RPMI7951 (cell line): ENCODE measurements at places on chromosomes 11 and 22.

DNA sequence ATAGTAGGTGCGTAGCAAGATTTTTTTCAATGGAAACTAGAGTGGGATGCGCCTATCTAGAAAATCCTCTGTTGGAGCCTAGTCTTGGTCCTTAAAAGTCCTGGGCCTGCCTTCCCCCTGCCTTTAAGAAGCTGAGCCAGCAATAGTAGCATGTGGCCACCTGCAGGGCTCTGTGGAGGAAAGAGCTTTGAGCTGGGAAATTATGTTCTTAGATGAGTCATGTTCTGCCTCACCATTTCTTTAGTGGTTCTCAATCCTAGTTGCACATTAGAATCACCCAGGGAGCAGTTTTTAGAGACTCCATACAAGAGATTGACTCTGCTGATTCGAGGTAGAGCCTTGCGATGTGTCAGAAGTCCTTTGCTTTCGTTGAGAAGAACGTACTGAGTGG is 133.5 kb downstream of the COMMD9 start:
- peak; percentile 10 for DNase-seq

GRCh38 chr22:30004694-30005093 is 75.6 kb upstream of the HORMAD2 start:
- no peak for DNase-seq

- DNase-seq, result peak; percentile 93
Observed at GRCh38 chr11:76615950-76616349, 54.6 kb downstream of the LRRC32 start.

DNA sequence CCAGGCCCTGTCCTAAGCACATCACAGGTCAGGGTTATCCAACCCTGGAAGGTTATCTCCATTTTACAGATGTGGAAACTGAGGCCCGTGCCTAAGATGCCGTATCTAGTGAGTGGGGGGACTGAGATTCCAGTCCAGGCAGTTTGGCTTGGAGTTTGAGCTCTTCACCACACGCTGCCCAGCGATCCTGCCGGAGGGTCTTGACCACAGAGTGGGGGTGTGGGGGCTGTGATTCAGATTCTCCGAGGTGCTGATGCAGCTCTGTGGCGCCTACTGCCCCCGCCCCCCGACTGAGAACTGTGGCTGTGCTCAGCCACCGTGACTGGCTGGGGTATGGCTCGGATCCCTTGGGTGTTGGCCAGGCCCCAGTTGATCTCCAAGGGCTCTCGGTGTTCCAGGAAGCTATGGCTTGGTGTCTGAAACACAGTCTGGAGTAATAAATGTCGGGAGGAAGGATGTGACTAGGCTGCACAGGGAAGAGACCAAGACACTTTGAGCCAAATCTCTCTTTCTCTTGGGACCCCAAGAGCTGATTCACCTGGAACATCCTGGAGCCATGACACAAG is 60.6 kb upstream of the RASD2 start:
- DNase-seq, result peak; percentile 45

GRCh38 chr22:17952273-17952801 is 72.0 kb downstream of the MICAL3 start:
- no peak for DNase-seq

GRCh38 chr11:95239871-95240649 is 9.1 kb upstream of the SESN3 start:
- DNase-seq, result no peak

DNA sequence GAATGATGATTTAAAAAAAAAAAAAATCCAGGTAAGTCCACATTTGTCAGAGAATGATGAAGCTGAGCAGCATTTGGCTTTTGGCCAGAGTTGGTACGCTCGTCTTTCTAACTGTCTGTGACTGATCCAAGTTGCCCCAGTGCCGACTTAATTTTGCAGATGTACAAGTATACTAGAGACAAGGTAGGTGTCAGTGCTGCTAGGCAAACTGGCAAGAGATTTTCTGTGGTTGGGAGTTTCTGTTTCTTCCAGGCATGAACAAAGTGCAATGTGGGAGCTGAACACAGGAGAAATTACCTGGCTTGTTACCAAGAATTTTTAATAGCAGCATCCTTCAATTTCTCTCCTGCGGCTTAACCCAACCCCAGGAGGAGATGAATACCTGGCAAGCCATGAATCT is 307.7 kb downstream of the BUD13 start:
- no peak for DNase-seq

- DNase-seq, result no peak
Observed at GRCh38 chr11:122199661-122200060, 83.6 kb upstream of the BLID start.

DNA sequence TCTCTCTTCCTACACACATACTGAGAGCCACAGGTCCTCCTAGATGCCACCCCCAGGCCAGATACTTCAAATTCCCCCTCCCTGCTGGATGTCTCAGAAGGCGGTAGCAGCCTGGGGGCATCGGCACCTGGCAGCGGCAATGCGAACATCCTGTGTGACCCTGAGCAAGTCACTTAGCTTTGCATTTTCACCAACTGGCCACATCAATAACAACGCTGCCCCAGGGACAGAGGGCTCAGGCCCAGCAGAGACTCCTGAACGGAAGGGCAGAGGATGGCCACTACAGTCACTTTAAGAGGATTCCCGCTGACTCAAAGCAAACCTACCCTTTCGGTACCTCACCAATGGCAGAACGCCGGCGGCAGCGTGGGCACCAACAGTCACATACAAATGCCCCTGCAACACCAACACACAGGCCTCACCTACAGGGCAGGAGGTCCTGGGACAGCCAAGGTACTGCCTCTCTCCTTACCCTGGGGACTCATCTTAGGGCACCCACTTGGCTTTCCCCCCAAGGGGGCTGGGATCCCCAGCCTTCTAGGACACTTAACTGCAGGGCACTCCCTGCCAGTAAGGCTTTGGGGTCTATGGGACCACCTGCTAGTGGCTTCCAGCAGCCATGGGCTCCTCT is 1.6 kb downstream of the LMO1 start:
- no peak for DNase-seq
